NCI-H2029 (cell line): ENCODE measurements at places on chromosomes 3 and 15.
A peak's percentile ranks its signal among the peaks of the same experiment; 100 is the strongest.

DNA sequence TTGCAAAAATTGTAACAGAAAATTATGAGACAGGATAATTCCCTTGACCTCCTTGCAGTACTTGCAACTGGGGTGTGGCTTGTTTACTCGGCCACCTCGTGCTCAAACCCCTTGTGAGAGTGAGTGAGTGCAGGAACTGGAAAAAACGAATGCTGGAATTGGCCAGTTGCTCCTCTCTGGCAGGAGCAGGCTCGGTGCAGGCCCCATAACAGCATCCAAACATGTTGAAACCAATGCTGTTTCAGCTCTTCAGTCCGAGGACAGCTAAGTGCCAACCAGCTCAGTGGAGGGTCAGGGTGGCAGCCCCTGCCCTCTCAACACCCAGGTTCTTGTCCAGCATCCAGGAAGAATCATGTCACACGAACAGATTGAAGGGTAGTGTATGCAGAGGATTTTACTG lies 36.9 kb downstream of the METTL6 start:
- no peak for DNase-seq

- no peak for DNase-seq
These were observed 91.5 kb upstream of the CMC1 start for GRCh38 chr3:28149960-28150359.

GRCh38 chr3:183541738-183542137 lies 13.8 kb downstream of the KLHL6 start:
- no peak for DNase-seq

- no peak for DNase-seq
These were observed 7.9 kb upstream of the BCL2A1 start for GRCh38 chr15:79978655-79979514.

DNA sequence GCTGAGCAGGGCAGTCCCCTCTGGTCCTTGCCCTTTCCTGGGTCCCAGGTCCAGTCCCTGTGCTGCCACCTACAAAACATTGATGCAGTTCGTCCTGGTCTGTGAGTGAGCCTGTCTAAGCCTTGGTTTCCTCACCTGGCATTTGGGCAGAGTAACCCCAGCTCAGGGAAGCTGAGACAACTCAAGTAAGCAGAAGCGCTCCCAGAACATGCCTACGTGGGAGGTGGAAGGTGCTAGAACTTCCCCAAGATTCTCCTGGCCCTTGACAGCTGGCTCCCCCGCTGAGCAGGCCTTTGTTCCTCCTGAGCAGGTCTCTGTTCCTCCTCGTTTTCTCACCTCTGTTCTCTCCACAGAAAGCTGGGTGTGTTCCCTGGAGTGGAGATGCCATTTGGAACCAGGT lies 30.5 kb downstream of the PRR20G start:
- no peak for DNase-seq

- DNase-seq, result no peak
These were observed 82.0 kb downstream of the NR2E3 start for GRCh38 chr15:71892335-71892734.

- no peak for DNase-seq
These were observed 295.1 kb downstream of the THSD4 start for GRCh38 chr15:71410347-71410746.

DNA sequence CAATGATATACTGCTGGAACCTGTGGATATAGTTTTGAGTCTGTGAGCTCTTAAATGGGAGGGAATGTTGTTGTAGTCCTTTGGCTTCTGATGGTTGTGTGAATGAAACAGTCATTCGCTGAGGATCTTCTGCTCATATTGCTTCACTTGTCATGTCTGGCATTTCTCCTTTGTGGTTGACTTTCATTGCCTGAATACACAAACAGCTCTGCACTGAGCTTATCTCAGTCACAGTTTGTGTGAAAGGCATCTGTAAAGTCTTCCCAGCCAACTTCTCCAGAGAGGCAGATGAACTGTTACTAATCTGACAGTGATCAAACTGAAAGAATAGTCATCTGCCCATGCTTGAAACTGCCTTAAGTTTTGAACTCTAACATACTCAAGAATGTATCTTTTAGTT lies 59.8 kb downstream of the TMED3 start:
- no peak for DNase-seq

DNA sequence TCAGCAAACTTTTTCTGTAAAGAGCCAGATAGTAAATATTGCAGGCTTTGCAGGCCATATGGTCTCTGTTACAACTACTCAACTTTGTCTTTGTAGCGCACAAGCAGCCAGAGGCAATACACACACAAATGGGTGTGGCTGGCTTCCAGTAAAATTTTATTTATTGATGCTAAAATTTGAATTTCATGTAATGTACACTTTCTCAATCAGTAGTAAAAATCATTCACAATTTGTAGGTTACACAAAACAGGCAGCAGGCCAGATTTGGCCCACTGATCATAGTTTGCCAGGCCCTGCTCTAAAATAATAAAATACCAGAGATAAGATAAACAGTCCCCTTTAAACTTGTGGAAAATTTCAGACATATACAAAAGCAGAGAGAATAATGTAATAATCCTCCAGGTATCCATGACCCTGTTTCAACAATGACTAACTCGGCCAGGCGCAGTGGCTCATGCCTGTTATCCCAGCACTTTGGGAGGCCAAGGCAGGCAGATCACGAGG lies 330.3 kb downstream of the SHQ1 start:
- no peak for DNase-seq

DNA sequence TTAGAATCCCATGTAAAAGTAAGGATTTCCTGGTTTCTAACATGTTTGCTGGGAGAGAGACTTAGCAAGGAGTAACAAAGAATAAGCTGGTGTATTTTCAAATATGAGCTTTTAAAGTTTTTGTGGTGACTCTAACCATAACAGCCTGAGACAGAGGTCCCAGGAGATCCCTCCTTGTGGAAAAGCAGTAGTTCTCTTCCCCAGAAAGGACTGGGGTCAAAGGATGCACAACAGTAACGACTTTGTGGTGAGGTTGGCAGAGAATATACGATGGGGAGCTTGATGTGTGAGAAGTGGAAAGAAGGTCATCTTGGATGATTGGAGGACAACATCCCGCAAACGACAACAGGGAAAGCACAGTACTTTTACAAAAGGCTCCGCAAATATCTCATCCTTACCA lies 38.2 kb downstream of the ABHD5 start:
- no peak for DNase-seq

DNA sequence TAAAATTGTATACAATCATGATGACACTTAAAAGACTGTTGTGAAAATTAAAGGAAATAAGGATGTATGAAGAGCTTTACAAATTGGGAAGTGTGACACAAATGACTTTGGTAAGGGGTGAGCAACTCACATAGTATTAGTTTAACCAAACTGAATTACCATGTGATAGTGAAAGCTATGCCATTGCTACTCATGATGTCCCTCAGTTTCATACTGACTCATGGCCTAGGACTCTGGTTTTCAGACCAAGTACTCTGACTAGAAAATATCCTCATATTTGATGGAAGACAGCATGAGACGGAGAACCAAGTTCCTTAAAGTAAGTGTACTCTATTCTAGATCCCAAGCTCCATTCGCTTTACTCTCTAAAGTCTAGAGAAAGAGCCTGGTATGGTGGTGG lies 203.2 kb upstream of the ICE2 start:
- no peak for DNase-seq

- DNase-seq, result no peak
These were observed 9.5 kb downstream of the SEMA4B start for GRCh38 chr15:90210593-90210992.

- DNase-seq, result no peak
These were observed 360.4 kb upstream of the CNTN6 start for GRCh38 chr3:732326-732928.

- no peak for DNase-seq
These were observed 118.3 kb downstream of the TIGIT start for GRCh38 chr3:114411811-114412803.

- DNase-seq, result no peak
These were observed 819.4 kb downstream of the DIPK2A start for GRCh38 chr3:144791034-144791433.

DNA sequence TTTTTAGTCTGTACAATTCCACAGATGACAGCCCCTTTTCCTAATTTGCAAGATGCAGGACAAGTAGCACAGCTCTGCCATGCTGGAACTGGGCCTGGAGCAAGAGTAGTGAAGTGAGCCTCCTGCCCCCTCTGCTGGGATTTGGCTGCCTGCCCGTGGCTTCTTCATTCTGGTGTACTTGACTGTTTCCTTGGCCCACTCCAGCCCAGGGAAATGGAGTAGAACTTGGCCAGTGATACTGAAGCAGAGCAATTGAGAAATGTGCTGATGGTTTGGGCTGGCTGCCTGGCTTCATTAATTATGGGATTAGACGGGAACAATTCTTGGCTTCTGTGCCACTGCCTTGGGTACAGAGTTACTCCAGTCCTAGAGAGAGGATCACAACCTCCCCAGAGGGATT lies 2.8 kb downstream of the GPD1L start:
- DNase-seq, result peak; percentile 83

DNA sequence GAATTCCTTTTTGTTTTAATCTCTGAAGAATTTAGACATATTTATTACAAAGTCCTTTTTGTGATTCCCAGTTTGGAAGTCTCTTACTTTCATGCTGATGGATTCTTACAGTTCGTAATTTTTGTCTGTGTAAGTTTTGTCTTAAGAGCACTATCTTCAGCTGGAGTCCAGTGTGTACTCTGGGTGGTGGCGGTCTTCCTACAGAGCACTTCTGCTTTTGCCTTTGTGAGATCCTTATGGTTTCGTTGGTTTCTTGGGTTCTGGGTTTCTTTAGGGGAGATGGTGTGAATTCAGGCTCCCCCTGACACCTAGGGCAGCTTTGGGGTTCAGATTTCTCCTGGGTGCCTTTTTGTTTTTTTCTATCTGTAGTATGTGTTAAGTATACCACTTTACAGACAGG lies 45.3 kb downstream of the PLS1 start:
- DNase-seq, result no peak

GRCh38 chr3:124383846-124384466 lies 346.3 kb upstream of the UMPS start:
- DNase-seq, result no peak

DNA sequence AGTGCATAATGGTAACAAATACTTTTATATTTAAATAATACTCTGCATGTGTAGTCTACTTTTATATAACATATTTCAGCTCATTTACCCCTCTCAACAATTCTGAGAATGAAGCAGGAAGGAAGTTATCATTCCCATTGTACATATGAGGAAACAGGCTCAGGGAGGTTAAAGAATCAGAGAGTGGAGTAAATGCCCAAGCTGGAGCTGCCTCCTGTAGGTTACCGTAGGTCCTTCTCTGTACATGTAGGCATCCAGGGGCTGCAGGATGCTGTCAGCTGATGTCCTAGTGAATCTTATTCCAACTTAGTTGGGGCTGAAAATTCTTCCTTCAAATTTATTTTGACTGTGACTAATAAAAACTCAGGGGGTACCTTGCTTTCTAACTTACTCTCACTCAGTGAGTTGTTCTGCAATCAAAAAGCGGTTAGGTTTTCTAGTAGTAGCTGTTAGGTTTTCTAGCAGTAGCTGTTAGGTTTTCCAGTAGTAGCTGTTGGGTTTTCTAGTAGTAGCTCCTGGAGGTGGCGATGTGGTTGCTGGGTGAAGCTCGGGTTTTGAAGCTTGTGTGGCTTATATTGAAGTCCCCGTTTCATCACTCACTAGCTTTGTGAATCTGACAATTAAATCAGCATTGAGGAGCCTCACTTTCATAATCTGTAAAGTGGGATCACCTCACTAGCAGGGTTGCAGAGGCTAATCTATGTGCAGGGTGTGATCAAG lies 357.0 kb downstream of the NR2F2 start:
- DNase-seq, result no peak

DNA sequence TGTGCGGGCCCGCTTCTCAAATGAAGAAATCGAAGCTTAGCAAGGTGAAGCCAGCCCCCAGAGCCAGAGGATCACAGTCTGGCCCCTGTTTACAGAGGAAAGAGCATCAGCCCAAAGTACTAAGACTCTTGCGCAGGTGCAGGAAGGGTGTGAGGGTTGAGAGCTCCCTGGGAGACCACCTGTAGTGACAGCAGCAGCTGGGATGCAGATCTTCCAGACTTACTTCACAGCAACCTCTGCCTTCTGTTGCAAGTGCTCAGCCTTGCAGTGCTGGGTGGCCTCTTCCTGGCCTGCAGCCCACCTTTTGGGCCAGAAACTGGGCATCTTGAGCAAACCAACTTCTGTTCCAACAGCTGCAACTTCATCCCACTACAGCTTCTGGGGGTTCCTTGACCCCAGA lies 19.7 kb downstream of the SPATA12 start:
- DNase-seq, result no peak

GRCh38 chr3:195550723-195551122 lies 7.6 kb upstream of the PPP1R2 start:
- DNase-seq, result no peak

DNA sequence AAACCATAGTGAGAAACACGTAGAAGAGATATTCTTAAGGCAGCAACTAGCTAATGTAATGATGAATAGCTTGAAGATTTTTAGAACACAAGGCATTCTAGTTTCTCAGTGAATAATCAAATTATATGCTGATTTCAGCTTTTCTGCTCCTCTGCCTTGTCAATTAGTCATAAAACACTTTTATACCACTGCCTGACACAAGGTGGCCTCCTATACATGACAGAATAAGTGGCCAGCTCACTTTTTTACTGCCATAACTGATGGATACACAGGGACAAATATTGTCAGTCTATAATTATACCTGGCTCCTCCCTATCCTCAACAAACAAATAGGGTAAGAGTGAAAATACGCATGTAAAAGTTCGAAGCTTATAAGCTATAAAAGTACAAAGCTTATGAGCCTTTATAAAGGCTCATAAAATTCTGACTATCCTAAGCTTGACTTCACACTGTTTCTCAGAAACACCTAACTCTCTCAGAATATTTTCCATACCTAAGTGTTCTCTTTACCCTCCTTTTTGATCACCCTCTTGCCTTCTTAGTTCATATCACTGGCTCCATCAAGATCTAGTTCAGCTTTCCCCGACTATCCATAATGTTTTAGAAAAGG lies 81.6 kb downstream of the HERC1 start:
- DNase-seq, result peak; percentile 27

DNA sequence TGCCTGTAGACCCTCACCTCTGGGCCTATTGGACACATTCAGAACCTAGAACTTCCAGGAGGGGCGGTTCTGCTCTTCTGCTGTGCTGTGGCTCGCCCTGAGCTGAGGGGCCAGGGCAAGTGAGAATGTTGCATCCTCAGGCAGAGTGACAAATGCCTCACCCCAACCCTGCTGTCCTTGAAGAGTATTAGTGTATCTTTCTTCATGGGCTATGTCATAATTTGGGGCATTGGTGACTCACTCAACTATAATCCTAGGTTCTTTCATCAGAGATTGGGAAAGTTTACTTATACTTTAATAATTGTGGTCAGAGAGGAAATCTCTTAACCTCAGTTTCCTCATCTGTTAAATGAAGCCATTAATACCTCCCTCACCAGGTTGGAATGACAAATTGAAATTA lies 143.8 kb downstream of the SV2B start:
- no peak for DNase-seq

- no peak for DNase-seq
These were observed 487 bp upstream of the HES1 start for GRCh38 chr3:194135516-194135805.

DNA sequence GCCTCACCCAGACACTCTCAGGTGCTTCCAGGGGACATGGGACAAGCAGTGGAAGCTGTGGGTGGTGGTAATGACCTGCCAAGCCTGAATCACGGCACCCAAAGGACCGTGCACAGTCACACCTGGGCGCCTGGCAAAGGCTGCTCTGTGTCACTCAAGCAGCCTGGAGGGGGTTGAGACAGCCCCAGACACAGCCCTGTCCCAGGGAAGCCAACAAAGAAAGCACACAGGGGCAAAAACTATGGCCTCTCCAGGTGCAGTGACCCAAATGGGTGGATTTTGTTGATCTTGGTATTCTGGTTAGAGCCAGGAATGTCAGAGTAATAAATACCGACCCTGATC lies 15.0 kb upstream of the OCA2 start:
- no peak for DNase-seq

- no peak for DNase-seq
These were observed 212.5 kb upstream of the COL8A1 start for GRCh38 chr3:99425930-99426329.
